ENCODE measurements at places on chromosomes 7 and 10.

DNA sequence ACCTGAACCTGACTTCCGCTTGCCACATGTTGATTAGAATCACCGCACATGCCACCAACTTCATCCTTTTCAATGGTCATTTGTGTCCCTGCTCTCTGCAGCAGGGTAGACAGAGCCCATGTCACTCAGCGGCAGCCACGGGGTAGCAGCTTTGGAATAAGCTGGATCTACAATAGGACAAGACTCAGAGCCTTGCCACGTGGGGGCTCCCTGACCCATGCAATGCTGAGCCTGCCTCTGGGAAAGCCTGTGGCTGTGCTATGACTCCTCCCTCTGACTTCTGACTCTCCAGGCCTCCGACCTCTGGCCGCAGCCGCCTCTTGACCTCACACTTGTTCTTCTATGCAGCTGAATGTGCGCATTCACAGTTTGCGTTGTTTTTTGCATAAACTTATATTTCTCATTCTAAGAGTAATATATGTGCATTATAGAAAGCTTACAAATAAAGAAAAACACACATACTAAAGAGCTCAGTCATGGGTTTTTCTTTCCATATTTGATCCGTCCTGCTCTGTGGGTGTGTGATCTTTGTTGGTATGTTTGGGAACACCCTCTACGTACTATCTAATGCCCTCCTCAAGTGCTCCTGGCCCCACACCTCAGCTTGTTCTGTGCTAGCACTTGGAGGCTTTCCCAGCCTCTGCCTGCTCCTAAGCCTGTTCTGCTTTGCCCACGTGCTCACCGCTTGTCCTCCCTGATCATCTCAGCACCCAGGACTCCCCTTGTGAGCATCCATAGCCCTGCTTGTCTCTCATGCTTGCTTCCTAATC lies 198.0 kb upstream of the MKI67 start:
- no peak for DNase-seq

- no peak for DNase-seq
Measured at GRCh38 chr7:49776994-49777393, 3.6 kb downstream of the VWC2 start.

DNA sequence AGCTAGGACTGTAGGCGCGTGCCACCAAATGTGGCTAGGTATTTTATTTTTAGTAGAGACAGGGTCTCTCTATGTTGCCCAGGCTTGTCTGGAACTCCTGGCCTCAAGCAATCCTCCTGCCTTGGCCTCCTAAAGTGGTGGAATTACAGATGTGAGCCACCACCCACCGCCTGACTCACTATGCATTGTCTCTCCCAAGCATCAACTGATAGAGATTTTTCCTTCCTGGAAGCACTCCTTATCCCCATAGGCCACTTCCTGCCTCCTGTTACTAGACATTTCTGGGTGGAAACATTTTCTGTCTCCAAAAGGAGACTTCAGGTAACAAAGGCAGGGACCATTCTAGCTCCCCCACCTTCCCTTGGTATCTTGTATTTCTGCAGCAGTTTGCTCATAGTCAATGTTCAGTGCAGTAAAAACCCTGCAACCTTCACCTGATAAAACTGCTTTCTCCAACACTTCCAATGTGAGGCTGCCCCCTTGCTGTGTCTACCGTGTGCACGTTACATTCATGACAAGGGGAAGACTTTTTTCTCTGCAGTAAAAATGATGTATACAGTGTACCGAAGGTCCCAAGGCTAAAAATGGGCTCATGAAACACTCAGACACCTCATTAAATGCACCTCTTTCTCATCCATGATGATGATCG lies 84.9 kb downstream of the NHLRC2 start:
- DNase-seq: no peak

GRCh38 chr7:15567036-15567435 lies 5.2 kb upstream of the AGMO start:
- DNase-seq: no peak

GRCh38 chr7:140403878-140404564 lies at the start of gene RAB19:
RAB19 (plus strand) TSS chr7:140404058; CDS start chr7:140407647, 3,589 bp downstream.
- no peak for DNase-seq

DNA sequence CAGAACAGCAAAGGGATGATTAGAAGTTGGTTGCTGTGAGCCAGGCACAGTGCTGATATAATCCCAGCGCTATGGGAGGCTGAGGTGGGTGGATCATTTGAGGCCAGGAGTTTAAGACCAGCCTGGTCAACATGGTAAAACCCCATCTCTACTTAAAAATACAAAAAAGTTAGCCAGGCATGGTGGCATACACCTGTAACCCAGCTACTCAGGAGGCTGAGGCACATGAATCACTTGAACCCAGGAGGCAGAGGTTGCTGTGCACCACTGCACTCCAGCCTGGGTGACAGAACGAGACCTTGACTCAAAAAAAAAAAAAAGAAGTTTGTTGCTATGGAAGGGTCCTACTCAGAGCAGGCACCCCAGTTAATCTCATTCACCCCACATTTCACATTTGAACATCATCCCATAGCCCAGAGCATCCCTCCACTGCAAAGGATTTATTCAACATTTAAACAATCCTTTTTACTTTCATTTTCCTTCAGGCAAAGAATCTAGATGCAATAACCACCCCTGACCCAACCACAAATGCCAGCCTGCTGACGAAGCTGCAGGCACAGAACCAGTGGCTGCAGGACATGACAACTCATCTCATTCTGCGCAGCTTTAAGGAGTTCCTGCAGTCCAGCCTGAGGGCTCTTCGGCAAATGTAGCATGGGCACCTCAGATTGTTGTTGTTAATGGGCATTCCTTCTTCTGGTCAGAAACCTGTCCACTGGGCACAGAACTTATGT lies 4.1 kb downstream of the IL6 start:
- no peak for DNase-seq

DNA sequence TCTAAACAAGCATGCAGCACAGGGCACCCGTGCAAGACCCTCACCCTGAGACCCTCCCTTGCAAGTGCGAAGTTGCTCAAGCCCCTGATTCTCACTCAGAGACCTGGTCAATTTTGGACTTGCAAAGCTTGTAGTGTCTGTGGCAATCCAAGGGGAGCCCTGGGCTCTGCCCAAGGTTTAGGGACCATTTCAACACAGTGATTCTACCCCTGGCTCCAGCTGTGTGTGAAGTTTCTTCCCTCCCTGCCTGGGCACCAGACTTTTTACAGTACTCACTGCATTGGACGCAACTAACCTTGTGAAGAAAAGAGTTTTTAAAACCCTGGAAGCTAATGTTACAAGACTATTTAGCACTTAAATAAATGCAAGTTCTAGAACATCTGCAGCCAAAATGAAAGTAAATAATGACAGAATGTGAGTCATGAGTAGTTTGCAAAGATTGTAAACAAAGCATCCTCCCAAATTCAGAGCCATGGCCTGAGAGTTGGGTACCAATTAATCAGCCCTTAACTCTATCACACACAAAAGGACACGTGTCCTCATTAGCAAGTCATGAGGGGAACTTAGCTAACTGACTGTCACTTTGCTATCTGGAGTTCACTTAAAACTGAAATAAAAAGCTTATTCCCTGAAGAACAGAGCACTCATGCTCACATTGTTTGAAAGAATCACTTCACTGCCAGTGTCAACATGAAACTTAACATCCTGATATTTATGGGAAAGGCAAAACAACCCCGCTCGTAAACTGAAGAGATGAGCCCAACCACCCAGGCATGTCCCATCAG lies 48.1 kb downstream of the RGS10 start:
- DNase-seq: no peak

DNA sequence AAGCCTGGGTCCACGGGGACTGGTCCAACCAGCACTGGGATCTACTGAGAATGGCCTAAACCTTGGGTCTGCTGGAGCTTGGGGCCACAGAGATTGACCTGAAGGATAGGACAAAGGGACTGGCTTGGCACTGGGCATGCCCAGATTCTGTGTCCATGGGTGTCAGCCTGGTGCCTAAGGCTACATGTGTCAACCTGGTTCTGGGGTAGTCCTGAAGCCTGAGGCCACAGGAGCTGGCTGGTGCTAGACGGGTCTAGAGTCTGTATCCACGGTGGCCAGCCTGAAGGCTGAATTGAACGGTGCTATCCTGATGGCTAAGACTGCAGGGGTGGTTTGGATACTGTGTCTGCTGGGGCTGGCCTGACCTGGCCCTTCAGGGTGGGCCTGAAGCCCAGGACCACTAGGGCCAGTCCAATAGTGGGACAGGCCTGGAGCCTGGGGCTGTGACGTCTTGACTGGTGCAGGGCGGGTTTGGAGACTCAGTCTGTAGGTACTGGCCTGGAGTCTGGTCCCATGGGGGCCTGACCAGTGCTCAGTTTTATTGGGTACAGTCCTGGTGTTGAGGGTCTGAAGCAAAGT lies 152.4 kb upstream of the HPS1 start:
- DNase-seq: no peak

- no peak for DNase-seq
Measured at GRCh38 chr10:33180390-33180789, 154.1 kb downstream of the NRP1 start.

- no peak for DNase-seq
Measured at GRCh38 chr7:31110331-31111108, 58.4 kb downstream of the ADCYAP1R1 start.

- no peak for DNase-seq
Measured at GRCh38 chr10:27065084-27065483, 35.2 kb downstream of the ANKRD26 start.

GRCh38 chr7:82404652-82405051 lies 38.9 kb downstream of the CACNA2D1 start:
- DNase-seq: no peak

- no peak for DNase-seq
Measured at GRCh38 chr7:47148536-47149207, 433.2 kb downstream of the TNS3 start.

DNA sequence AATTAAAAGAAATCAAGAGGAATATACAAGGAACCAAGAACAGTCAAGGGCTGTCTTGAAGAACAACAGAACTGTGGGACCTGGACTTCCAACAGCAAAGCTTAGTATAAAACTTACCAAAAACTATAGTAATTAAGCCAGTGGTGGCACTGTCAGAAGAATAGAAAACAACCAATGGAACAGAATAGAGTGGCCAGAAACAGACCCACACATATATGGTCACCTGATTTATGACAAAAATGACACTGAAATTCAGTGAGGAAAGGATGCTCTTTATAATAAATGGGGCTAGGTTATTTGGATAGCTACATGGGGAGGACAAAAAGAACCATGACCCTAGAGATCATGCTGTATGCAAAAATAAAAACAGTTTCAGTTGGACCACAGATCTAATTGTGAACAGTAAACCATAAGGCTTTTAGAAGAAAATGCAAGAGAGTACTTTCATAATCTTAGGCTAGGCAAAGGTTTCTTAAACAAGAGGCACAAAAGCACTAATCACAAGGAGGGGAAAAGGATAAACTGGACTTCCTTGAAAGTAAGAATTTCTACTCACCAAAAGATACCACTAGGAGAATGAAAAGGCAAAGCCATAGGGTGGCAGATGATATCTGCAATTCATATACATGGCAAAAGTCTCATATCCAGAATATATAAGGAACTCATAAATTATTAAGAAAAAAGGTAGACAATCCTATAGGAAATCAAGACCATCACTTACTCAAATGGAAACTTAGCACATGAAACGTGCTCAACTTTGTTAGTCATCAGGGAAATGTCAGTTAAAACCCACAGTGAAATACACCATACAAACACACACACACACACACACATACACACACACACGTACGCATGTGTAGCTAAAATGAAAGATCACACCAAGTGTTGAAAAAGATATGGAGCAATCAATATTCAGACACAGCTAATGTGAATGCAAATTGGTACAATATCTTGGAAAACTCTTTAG lies 20.8 kb downstream of the HYCC1 start:
- no peak for DNase-seq

GRCh38 chr10:73998929-73999691 lies 1.2 kb downstream of the VCL start:
- DNase-seq: no peak

- no peak for DNase-seq
Measured at GRCh38 chr10:104300736-104301292, 31.8 kb downstream of the GSTO2 start.

GRCh38 chr10:16787361-16787791 lies 29.8 kb downstream of the RSU1 start:
- DNase-seq: no peak

- DNase-seq: no peak
Measured at GRCh38 chr10:112755446-112756234, 194.4 kb upstream of the TCF7L2 start.

DNA sequence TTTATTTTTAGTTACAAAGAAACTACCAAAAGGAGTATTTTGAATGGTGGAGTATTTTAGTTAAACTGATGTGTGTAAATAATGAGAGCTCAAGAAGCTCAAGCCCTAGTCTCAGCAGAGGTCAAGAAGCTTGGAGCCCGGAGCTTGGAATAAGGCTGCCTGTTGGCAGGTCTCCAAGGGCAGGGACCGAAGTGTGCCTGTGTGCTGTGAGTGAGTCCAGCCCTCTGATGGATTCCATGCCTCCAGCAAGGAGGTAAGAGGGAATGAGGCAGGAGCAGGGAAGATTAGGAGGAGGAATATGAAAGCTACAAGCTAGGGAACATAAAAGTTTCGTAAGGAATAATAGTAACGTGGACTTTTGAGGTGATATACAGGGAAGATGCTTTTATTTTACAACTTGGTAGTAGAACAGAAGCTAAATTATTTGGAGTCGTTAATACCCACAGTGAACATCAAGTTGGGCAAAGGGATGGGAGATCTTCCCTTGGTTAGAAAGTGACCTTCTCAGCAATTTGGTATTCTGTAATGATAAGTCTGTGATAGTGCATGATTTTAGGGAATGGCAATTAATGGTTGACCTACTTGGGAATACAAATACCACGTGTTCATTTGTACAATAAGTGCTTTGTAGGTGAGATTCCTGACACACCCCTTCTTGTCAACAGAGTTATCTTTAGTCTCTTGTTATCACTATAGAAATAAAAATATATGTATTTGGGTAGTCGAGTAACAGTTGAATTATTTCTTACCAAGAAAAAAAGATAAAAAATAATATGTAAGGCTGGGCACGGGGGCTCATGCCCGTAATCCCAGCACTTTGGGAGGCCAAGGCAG lies 4.6 kb downstream of the SEC23IP start:
- no peak for DNase-seq

GRCh38 chr10:96834120-96834519 lies 2.0 kb downstream of the LCOR start:
- DNase-seq: no peak

DNA sequence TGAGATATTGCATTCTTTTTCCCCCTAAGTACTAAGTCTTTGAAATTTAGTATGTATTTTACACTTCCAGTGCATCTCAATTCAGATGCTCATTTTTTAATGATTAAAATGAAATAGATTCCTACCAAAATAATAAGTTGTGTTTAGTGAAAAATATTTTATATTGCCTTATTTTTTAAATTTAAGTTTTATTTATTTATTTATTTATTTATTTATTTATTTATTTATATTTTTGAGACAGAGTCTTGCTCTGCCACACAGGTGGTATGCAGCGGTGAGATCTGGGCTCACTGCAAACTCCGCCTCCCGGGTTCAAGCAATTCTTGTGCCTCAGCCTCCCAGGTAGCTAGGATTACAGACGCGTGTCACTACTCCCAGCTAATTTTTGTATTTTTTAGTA lies 95.5 kb downstream of the RPS24 start:
- DNase-seq: no peak
